OCI-LY7 (cell line): ENCODE measurements at places on chromosomes 5 and 9. TPM values are rescaled to one million over a fixed set of nuclear protein-coding genes. Genes with fewer than 3 reads are reported as not detected.
A peak's percentile ranks its signal among the peaks of the same experiment; 100 is the strongest.

- no peak for DNase-seq
These were observed 96.2 kb downstream of the ARHGEF28 start for GRCh38 chr5:73722231-73722630.

DNA sequence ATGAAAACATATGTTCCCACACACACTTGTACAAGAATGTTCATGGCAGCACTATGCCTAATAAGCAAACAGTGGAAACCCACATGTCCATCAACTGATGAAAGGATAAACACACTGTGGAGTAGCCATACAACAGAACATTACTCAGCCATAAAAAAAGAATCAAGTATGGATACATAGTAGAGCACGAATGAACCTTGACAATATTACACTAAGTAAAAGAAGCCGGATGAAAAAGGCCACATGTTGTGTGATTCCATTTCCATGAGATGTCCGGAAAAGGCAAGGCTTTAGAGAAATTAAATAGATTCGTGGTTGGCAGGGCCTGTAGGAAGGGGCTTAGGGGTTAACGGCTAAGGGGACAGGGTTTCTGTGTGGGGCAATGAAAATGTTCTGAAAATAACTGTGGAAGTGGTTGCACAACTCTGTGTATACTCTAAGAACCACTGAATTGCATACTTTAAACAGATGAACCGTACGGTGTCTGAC lies 51.4 kb downstream of the COL23A1 start:
- no peak for DNase-seq

DNA sequence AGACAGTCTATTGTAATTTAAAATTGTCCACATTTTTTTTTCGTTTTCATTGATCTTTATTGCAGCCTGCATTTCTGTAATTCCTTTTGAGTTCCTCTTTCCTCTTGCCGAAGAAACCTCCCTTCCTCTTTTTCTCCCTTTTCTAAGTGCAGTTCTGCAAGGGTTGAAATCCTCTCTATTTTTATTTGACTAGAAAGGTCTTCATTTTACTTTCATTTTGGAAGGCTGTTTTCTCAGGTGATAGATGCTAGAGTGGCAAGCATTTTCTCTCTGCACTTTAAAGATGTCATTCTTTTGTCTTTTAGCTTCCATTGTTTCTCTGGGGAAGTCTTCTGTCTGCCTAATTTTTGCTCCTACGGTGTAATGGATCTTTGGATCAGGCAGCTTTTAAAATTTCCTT lies 248.5 kb downstream of the SMARCA2 start:
- peak; percentile 15 for DNase-seq

Gene ZBED3
- total RNA-seq, result 12.6 and 13.2 TPM in 2 replicates

DNA sequence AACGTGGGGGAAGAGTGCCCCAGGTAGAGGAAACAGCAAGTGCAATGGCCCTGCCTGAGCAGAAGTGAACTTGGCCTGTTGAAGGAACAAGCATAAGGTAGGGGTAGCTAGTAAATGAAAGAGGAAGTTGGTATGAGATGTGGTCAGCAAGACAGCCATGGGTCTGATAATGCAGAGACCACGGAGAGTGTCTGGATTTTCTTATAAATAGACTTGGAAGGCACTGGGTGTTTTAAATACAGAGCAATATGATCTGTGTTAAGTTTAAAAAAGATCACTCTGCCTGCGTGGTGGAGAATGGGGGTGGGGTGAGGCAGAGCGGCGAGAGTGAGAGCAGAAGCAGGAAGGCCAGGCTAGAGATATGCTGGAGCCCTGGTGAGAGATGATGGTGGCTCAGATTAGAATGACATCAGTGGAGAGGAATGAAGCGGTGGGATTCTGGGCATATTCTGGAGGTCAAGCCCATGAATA lies 4.2 kb downstream of the ADAM19 start:
- DNase-seq, result peak; percentile 89

- peak; percentile 43 for DNase-seq
These were observed 315.5 kb upstream of the C9orf72 start for GRCh38 chr9:27888661-27889295.

GRCh38 chr9:36346569-36346968 lies 53.5 kb downstream of the RNF38 start:
- DNase-seq, result no peak

Gene IL31RA
- not detected in 2 replicates for total RNA-seq

Gene AIF1L
- not detected in 2 replicates for total RNA-seq

Gene ANKRD31
- 0.13 TPM in 1 of 2 replicates, not detected in the other for total RNA-seq

Gene TRPM3
- total RNA-seq, result not detected in 2 replicates

DNA sequence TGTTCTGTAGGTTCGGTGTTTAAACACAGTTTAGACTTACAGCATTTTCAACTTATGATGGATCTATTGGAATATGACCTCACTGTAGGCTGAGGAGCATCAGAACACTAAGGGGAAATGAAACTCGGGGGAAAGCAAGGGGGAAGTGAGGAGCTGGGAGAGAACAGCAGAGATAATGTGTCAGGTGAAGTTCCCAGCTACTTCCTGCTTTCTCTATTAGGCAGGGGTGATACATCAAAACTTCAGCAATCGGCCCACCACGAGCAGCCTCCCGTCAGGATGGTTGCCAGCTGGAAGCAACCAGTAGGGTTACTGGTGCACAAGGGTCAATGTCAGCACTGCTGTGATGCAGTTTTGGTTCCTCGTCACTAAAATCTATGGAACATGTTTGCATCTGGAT lies 34.3 kb downstream of the FAT2 start:
- peak; percentile 4 for DNase-seq

Gene POU5F2
- 1.4 and 1.5 TPM in 2 replicates for total RNA-seq

DNA sequence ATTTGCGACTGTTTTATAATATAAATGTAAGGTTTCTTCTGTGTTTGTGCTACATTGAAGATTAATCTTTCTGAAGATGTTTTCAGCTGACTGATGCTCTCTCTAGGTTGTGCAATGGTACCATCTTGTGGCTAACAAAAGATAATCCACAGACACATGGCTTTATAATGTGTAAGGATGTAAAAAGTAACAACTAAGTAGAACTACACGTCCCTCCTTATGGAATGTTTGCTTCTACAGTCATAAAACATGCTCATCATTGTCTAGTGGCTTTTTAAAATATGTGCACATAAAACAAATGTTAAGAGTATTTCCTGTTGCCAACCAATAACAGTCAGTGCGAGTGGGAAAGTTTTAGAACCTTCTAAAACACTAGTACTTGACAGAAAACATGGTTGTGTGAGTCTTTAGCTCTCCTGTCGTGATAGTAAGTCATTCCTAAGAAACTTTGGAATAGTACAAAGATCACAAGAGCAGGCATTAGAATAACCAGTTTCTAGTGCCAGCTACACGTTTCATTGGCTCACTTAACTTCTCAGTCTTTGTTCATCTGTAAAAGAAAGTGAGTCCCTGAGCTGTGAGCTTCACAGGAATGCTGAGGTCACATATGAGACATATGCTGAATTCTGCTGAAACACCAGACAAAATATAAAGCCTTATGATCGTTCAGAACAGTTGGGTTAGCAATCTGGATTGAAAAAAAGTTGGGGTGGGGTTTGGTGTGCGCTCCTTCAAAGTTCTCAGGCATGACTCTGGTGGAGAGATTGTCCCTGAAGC lies 75.7 kb upstream of the GLIS3 start:
- DNase-seq, result no peak

DNA sequence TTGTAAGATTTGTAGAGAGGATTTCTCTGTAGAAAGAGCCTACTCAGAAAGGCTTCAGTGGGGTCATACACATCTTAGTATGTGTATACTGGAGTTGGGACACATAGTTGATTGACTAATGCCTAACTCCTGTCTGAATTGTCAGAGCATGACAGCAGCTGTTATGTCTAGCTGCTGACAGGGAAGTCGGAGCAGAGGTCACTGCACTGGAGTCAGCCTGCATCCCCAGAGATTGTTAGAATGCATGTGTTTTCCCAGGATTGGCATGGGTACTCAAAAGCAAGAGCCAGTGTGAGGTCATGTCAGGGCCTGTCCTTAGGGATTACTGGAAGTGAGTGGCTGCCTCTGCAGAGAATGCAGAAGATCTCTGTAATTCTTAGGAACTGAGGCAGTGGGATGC lies 82.7 kb downstream of the ITGA1 start:
- no peak for DNase-seq

DNA sequence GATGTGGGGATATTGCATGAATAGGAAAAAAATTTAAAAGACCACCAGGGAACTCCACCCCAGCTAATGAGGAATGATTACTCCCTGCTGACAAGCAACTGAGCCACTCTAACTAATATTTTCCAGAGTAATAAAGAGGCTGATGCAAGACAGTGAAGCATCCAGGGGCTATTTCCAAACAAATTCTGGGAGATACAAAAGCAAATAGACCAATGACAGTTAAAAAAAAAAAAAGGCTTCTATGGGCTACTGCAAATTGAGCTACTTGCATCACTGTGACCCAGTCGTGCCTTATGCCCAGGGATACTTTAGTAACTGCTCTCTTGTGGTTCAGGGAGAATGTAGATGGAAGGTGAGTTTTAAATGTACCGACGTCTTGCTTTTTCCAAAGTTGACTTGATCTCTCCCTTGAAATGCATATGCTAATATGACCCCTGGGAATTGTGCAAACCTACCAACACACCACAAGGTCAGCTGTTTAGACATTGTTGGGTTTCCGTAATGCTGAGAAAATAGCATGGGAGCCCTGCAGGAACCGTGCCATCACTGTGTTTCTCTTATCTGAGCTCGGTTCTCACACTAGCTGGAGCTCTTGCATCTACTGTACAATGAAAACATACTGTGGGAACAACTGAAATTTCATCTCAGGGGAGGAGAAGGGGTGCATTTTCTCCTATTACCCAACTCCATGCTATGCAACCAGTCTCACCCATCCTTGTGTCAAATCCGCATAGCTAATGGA lies 250.6 kb upstream of the MAP3K1 start:
- DNase-seq, result no peak

Gene FCN2
- not detected in 2 replicates for total RNA-seq

- peak; percentile 50 for DNase-seq
These were observed 204.9 kb upstream of the TARS1 start for GRCh38 chr5:33235824-33236223.

- DNase-seq, result no peak
These were observed 225.6 kb downstream of the ARHGEF28 start for GRCh38 chr5:73851471-73852181.

DNA sequence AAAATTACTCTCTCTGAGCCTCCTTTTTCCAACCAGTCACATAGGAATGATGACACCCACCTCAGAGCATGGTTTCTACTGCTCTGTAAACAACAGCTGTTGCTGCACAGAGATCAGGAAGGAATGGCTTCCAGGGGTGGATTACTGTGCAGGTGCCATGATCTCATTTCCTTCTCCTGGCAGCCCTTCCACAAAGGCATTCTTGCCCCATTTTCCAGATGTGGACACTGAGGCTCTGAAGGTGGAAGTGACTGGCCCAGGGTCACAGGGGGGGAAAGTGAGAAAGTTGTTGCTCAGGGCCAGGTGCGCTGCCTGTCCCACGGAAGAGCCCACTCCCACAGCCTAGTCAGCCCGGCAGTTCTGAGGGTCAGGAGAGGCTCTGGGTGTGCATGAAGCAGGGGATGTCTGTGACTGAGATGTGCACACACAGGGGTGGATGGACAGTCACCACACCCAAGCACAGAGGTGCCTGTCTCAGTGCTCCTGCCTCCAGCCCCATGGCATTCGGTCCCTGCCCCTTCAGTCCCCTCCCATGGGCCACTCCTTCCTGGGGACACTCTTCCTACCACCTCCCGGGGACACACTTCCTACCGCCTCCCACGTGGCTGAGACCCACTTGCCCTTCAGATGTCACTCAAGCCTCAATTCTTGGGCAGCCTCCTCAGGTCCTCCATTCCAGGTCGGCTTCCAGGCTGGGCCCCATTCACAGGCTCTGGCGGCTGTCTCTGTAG lies 17.0 kb downstream of the FGFR4 start:
- DNase-seq, result no peak

- DNase-seq, result no peak
These were observed 29.3 kb downstream of the CARTPT start for GRCh38 chr5:71748360-71748759.

DNA sequence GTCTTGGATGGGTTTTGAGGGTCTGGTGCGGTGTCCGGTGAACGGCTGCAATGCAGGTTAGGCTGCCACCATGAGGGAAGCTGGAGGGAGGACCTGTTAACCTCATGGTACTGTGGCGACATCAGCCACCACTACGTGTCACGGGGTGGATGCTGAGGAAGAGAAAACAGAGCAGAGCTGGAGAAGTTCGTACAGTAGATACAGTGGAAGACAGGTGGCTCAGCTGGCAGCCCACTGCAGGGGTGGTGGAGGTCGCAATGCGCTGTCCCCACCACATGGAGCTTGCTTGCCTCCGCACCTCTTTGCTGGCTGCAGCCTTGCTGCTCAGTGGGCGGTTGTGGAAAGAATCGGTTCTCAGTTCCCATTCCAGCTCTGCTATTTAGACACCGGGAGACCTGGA lies 2.8 kb downstream of the DCANP1 start:
- DNase-seq, result no peak

Gene TAF1L
- total RNA-seq, result 0.06 TPM in 1 of 2 replicates, not detected in the other

Gene AGTPBP1
- total RNA-seq, result 37.2 and 45.8 TPM in 2 replicates

- no peak for DNase-seq
These were observed 16.0 kb downstream of the ZNF462 start for GRCh38 chr9:106878934-106879333.

Gene TSSK1B
- total RNA-seq, result not detected in 2 replicates

GRCh38 chr9:101117161-101117560 lies 88.6 kb downstream of the PLPPR1 start:
- no peak for DNase-seq

Gene PGM5
- not detected in 2 replicates for total RNA-seq

- no peak for DNase-seq
These were observed 501.3 kb upstream of the RORB start for GRCh38 chr9:73995836-73996235.

DNA sequence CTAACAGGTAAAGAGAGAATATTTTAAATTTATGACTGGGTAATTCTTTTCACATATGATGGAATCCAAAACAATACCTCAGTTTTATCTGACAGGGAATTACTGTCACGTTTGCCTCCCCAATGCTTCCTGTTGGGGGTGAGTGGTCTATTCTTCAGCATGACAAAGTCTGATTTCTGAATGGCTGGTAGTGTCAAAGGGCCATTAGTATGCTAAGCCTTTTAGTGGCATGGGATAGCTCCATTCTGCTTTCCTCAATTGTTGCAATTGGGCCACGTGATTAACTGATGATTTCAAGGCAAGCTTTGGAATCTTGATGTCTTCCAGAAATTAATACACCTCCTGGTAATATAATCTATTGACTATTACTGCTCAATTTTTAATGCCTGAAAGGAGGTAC lies 14.7 kb upstream of the NDUFS4 start:
- no peak for DNase-seq

Gene TOR1B
- total RNA-seq, result 14.9 and 18.4 TPM in 2 replicates

- DNase-seq, result no peak
These were observed 758 bp upstream of the PDCD1LG2 start for GRCh38 chr9:5509573-5509972.

DNA sequence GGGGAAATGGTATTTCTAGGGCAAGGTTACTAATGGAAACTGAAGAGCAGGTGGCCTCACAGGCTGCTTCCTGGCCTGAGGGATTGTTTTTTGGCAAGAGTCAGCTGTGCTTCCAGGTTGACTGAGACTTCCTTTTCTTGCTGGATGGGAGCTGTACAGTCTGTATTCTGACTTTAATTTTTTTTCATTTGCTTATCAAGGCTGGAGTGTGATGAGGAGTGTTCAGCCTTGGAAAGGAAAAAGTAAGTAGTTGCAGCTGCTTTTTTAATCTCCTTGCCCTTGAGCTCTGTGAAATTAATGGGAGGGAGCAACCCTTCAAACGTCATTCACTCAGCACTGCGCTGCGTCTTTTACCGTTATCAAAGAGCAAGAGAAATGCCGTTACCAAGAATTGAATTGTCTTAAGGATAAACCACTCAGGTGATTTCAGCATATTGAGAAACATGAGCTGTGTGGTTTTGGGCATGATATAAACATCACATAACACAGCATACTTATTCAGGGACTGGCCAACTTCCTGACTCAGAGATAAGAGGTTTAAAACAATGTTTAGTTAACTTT lies 47.6 kb downstream of the AQP7 start:
- DNase-seq, result no peak

Gene RNF183
- not detected in 2 replicates for total RNA-seq

Gene PRR16
- total RNA-seq, result not detected in 2 replicates

Gene INSL4
- not detected in 2 replicates for total RNA-seq
